ENCODE measurements at places on chromosomes 5 and 9.

DNA sequence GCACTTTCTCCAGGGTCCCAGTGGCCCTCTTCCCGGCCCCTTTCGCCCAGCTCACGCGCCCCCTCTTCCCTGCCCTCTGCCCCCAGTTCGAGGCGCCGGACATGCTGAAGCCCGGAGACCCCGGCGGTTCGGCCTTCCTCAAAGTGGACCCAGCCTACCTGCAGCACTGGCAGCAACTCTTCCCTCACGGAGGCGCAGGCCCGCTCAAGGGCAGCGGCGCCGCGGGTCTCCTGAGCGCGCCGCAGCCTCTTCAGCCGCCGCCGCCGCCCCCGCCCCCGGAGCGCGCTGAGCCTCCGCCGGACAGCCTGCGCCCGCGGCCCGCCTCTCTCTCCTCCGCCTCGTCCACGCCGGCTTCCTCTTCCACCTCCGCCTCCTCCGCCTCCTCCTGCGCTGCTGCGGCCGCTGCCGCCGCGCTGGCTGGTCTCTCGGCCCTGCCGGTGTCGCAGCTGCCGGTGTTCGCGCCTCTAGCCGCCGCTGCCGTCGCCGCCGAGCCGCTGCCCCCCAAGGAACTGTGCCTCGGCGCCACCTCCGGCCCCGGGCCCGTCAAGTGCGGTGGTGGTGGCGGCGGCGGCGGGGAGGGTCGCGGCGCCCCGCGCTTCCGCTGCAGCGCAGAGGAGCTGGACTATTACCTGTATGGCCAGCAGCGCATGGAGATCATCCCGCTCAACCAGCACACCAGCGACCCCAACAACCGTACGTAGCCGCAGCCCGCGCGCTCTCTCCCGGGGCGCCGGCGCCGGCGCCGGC, 1.0 kb downstream of the PRDM6 start:
- no peak overlapping the region for H3K4me3 ChIP-seq
- H3K27ac ChIP-seq, result no peak overlapping the region
- no peak for DNase-seq
- H3K27me3 ChIP-seq, result peaks cover 73% of the 10 kb centered on the region
- peaks cover 17% of the 10 kb centered on the region for H3K4me1 ChIP-seq
- no peaks in the 10 kb centered on the region for H3K36me3 ChIP-seq

DNA sequence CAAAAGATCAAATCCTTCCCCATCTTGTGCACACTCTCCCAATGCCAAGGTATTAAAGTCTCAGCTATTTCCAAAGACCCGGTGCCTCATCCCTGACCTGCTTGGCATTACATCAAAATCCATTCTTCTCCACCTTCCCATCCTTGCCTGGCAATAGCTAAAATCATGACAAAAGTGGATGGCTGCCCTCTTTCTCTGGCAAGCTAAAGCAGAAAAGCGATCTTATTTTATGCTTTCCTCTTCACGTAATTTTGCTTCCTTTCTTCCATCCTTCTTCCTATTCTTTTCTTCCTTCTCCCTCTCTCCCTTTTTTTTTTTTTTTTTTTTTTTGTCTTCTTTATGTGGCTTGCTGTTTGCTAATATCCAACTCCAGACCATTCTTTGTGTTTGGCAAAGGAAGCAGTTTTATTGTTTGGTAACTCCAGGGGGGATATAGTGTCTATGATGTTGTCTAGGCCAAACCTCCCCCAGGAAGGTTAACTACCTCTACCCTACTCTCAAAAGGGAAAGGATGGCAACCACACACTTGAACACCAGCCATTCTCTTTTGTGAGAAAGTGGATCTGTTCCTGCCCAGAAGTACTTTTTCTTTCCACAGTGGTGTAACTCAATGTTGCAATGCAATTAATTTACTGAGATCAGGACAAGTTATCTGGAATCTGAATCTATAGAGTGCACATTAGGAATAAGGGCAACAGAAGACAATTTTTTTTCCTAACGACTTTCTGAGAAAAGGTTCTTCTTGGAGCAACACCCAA, 120.9 kb upstream of the TMEM161B start:
- DNase-seq, result no peak
- no peaks in the 10 kb centered on the region for H3K27me3 ChIP-seq
- no peaks in the 10 kb centered on the region for H3K36me3 ChIP-seq
- H3K27ac ChIP-seq, result no peak overlapping the region

DNA sequence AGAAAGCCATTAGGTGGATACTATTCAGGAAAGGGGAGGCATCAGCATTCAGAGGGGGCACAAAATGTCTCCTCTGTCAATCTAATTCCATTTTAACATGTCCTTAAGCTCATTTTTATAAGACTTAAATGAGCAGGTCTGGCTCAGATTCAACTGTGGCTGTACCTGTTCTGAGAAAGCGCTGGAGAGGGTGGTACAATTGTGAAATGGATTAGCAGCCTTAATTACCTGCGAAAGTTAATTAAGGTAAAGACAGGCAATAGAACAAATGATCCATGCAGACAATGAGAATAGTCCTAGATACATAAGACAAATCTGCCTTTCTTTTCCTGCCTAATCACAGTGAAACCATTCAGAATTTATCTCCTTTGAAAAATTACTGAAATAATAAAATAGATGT, 96.2 kb downstream of the TAF11L14 start:
- no peaks in the 10 kb centered on the region for H3K36me3 ChIP-seq
- no peak overlapping the region for H3K4me3 ChIP-seq
- no peak for DNase-seq

DNA sequence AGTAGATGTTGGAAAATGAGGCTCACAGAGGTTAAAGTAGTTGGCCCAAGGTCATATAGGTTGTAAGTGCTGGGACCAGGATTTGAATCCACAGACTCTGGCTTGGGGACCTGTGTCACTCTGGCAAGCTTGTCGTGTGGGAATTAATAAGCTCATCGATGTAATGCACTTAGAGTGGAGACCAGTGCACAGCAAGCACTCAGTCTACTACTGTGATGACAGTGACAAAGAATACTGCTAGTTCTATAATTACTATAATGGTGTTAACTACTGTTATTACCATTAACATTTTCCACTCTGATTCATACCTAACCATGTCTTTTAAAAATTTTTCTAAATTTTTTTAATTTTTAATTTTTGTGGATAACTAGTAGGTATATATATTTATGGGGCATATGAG, 12.8 kb downstream of the PAM start:
- DNase-seq, result no peak
- H3K4me1 ChIP-seq, result peaks cover 23% of the 10 kb centered on the region
- H3K4me3 ChIP-seq, result no peak overlapping the region
- no peaks in the 10 kb centered on the region for H3K27me3 ChIP-seq

DNA sequence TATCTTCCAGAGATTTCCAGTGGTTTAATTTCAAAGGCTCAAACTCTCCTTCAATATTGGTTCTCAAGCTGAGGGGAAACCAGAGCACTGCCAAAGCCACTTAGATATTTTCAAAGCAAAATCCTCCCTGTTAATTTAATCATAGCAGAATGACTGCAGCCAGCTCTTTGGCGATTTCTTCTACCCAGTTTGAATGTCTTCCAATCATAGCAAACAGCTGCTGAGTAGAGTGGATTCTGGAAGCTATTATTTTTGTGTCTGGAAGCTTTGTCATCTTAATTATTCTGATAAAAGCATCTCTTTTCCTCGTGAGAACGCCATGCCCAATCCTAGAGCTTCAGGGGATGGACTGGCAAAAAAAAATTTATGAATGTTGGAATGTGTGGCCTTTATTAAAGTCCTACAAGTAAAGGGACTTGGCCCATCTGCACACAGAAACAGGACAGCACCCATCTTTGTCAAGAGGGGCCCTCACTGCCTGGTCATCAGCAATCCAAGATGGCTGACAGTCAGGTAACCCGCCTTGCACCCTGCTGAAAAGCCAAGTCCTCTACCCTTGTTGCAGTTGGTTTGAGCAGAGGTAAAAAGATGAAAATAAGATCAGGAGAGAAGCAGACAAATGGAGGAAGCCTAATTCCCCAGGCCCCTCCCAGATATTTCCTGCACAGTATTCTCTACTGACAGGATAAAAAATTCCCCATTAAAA, 125.1 kb downstream of the SUSD1 start:
- no peaks in the 10 kb centered on the region for H3K36me3 ChIP-seq
- no peak for DNase-seq
- H3K27ac ChIP-seq, result no peak overlapping the region
- no peak overlapping the region for H3K4me3 ChIP-seq

DNA sequence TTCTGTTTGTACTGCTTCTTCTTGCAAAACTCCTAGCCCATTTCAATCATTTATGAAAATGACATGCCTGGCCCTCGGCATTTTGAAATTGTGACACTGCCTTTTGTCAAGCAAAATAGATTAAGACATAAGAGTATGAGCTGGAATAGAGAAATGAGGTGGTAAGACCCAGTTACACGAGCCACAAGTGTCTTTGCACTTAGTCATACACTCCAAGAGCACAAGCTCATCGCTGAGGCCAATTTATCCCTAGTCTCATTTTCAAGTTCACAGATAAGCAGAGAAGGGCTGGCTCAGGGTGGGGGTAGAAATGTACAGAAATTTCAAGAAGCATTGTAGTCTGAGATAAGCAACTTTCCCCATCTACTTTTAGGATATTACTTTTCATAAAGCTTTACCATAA, 40.6 kb upstream of the MAP1B start:
- DNase-seq, result no peak
- no peak overlapping the region for H3K4me3 ChIP-seq
- no peaks in the 10 kb centered on the region for H3K36me3 ChIP-seq
- no peak overlapping the region for H3K27ac ChIP-seq

DNA sequence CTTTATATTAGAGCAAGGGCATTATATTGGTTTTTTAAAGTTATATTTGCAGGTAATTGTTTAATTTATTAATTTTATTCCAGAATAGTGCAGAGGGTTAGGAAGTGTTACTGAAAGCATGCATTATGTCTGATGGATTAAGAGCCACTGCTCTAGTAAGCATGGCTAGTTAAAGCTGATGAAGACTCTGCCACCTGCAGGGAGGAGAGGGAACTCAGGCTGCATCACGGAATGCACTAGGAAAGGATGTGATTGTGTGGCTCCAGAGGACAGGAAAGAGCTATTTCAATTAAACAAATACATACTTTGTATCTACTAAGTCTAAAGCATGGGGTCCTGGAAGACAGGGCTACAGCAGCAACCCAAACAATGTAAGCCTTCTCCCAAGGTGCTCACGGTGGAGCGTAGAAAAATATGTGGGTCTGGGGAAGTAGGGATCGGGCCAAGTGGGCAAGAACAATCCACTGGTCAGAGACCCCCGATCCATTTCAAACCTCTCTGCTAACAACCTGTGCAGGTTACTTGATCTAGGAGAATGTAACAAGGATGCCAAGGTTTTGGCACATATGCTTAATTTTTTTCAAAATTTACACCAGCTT, 15.3 kb upstream of the GRXCR2 start:
- H3K4me3 ChIP-seq, result no peak overlapping the region
- no peaks in the 10 kb centered on the region for H3K27me3 ChIP-seq
- H3K36me3 ChIP-seq, result no peaks in the 10 kb centered on the region
